ENCODE measurements at places on chromosomes 2 and 18. TPM values are rescaled to one million over a fixed set of nuclear protein-coding genes. Genes with fewer than 3 reads are reported as not detected.
A peak's percentile ranks its signal among the peaks of the same experiment; 100 is the strongest.

UXS1 gene
- 35.6 TPM for total RNA-seq

RGPD6 gene
- 12.0 TPM for total RNA-seq

LINC00305 gene
- not detected for total RNA-seq

GRCh38 chr2:94870440-94871225 is 597 bp upstream of the TEKT4 start:
- DNase-seq: peak; percentile 69

DNA sequence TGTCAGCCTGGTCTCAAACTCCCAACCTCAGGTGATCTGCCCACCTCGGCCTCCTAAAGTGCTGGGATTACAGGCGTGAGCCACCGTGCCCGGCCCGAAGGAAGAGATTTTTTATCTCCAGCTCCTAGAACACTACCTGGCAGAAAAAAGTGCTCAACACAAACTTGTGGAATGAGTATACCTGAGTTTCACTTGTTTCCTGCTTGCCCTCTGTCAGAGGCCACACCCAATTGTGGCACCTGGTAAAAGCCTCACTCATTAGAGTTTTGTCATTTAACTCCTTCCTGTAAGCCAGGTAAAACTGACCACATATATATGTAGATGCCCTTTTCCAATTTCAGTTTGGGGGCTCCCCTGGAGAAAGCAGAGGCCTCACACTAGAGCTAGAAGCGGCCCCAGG is 42.2 kb upstream of the RTN4 start:
- no peak for DNase-seq

DNA sequence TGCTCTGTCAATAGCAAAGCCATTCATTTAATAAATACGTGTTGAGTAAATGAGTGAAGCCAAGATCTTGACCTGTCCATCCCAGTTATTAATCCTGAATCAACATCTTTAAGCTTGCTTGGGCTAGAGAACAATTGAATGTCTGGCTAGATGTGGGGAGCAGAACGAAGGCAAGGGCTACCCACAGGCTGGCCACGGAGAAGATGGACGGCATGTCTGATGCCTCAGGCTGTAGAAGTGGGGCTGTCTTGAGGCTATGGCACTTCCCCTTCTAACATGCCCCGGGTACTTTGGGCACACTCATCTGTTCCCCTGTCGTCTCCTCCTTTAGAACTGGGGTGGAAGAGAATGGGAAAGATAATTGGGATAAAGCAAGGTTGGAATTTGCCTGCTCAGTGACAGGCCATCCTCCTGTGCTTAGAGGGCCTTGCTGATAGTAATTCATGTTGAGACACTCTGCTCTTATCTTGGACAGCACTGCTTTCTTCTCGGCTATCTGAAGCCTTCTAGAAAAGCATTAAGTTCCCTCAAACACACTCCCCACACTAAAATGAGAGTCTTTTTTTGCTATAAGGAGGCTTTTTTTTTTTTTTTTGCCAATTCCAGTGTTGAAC is 225.7 kb downstream of the MREG start:
- no peak for DNase-seq

DNA sequence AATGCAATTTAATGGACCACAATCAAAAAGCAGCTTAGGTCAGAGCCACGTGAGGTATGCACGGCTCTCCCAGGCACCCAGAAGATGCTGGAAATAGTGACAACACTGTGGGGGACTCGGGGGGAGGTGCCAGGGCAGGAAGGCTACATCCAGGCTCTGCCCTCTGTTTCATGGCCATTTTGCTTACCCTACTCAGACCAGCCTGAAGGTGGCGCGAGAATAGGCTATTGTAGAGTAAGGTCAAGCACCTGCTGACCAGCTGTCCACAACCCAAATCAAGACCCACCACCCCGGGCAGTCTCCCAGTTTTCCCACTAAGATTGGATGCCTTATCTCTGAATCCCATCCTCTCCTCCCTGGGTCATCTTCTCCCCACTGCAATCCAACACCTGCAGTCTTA is 115.7 kb downstream of the VIT start:
- DNase-seq: no peak

Data from activated CD4-positive, alpha-beta T cell treated with anti-CD3 and anti-CD28 coated beads for 36 hours (primary cell).